ENCODE measurements at places on chromosomes 5 and 9.

DNA sequence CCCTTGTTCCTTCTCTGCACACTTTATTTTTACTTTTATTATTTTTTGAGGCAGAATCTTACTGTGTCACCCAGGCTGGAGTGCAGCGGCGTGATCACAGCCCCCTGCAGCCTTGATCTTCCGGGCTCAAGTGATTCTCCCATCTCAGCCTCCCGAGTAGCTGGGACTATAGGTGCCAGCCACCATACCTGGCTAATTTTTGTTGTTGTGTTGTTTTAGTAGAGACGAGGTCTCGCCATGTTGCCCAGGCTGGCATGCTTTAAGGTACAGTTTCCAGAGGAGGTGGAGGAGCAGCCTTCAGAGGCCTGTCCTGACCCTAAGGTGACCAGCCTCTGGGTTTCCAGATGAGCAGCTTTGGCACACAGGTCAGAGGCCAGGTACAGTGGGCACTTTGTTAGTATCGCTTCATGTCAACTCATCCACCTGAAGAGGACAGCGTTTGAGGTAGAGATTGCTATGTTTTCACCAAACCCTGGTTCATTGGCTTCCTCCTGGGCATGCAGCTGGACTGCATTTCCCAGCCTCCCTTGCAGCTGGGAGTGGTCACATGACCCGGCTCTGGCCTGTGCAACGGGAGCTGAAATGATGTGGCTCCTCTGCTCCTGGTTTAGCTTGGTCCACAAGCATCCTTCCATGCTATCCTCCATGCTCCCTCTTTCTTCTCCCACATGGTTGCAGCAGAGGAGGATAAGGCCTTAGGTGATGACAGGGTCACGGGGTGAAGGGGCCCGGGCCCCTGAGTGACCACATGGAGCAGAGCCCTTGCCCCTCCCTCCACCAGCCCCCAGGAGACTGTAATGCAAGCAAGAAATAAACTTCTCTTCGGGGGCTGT lies 139.3 kb upstream of the IER5L start:
- DNase-seq: no peak
- no peak overlapping the region for H3K4me3 ChIP-seq

GRCh38 chr9:8268216-8268878 lies 468.8 kb upstream of the DMAC1 start:
- H3K4me3 ChIP-seq: no peak overlapping the region
- H3K4me1 ChIP-seq: no peaks in the 10 kb centered on the region
- H3K27me3 ChIP-seq: peaks cover 30% of the 10 kb centered on the region
- DNase-seq: no peak
- no peaks in the 10 kb centered on the region for H3K36me3 ChIP-seq
- H3K27ac ChIP-seq: no peak overlapping the region

GRCh38 chr5:52876456-52876855 lies 88.7 kb downstream of the ITGA1 start:
- no peaks in the 10 kb centered on the region for H3K4me1 ChIP-seq
- H3K27me3 ChIP-seq: peaks cover 15% of the 10 kb centered on the region
- H3K36me3 ChIP-seq: no peaks in the 10 kb centered on the region

DNA sequence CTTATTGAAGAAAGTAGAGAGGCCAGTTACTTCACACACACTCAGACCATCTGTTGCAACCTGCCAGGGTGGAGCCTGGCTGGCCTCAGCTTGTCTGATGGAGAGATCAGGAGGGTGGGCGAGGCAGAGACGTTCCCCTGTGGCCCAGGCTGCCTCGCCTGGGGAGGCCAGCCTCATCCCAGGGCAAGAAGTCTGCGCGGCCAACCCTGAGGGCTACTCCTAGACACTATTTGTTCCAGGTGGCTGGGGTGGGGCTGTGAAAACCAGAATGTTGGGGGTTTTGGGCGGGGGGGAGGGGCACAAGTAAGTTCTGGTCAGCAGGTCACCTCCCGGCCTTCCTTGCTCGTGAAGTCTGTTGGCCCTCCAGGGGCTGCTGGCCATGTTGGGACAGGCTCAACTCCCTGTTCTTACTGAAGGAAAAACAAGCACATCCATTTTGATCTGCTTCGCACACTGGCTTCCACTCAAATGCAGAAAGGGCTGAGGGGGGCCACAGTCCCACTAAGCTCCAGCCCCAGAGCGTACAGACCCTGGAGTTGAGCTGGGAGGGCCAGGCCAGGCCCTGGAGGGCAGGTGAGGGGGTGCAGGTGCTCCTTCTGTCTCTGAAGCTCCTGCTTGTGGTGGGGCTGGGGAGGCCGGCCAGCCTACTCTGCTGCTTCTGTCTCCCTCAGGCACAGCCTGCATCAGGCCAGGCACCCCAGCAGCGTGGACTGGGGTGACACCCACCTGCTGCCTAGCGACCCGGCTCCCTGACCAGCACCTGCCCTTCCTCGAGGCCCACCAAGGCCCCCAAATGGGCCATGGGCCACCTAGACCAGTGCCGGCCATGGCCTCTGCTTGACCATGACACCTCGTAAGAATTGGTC lies 46.6 kb downstream of the SECISBP2 start:
- no peak overlapping the region for H3K27ac ChIP-seq
- no peaks in the 10 kb centered on the region for H3K27me3 ChIP-seq
- H3K4me1 ChIP-seq: peaks cover 13% of the 10 kb centered on the region

DNA sequence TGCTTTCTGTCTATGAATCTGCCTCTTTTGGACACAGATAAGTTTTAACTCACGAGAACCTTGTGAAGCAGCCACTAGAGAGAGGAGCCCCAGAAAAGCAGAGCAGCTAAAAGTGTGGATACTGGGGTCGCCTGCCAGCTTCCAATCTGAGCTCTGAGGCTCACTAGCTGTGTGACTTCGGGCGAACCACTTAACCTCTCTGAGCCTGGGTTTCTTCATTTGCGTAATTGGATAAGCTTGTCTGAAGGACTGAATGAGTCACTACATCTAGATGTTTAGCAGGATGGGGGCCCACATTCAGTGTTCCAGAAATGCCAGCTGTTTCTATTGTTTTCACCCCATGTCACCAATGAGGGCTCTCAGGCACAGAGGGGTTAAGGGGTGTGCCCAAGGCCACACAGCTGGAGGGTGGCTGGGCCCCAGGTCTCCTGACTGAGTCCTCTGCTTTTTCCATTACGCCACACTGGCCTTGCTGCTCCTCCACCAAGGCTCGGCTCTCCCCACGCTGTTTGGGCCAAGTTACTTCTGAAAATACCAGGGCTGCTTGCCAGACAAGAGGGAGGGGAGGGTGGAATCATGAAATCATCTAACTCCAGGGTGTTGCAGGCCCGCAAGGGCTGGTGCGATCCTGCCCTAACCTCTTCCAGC lies 36.2 kb downstream of the SH3PXD2B start:
- H3K4me3 ChIP-seq: no peak overlapping the region
- peaks cover 5% of the 10 kb centered on the region for H3K4me1 ChIP-seq
- peaks cover 33% of the 10 kb centered on the region for H3K27me3 ChIP-seq
- H3K36me3 ChIP-seq: no peaks in the 10 kb centered on the region
- no peak for DNase-seq
- no peak overlapping the region for H3K27ac ChIP-seq

GRCh38 chr9:129570450-129571297 lies 50.2 kb downstream of the C9orf50 start:
- no peak for DNase-seq
- peaks cover 59% of the 10 kb centered on the region for H3K27me3 ChIP-seq
- peaks cover 2% of the 10 kb centered on the region for H3K36me3 ChIP-seq
- peaks cover 12% of the 10 kb centered on the region for H3K4me1 ChIP-seq
- no peak overlapping the region for H3K27ac ChIP-seq

GRCh38 chr9:125919565-125919964 lies 172.4 kb downstream of the PBX3 start:
- H3K27me3 ChIP-seq: no peaks in the 10 kb centered on the region
- no peak overlapping the region for H3K4me3 ChIP-seq
- DNase-seq: no peak

- H3K4me1 ChIP-seq: no peaks in the 10 kb centered on the region
- no peaks in the 10 kb centered on the region for H3K36me3 ChIP-seq
- no peak for DNase-seq
- H3K27ac ChIP-seq: no peak overlapping the region
- no peaks in the 10 kb centered on the region for H3K27me3 ChIP-seq
These were observed 107.9 kb upstream of the FREM1 start for GRCh38 chr9:15018096-15018637.

DNA sequence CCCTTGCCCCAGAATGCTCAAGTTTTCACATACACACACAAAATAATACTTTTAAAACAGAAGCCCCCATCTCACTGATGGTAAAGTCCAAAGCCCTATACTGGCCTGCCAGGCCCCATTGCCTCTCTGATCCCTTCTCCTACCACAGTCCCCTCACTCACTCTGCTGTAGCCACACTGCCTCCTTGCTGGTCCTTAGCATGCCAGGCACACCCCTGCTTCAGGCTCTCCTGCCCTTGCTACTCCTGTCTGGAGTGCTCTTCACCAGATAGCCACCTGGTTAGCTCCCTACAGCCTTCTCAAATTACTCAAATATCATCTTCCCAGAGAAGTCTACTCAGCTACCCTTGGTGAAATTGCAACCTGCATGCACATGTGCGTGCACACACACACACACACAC lies 177.5 kb downstream of the C5orf15 start:
- no peaks in the 10 kb centered on the region for H3K36me3 ChIP-seq
- H3K4me3 ChIP-seq: no peak overlapping the region
- no peak overlapping the region for H3K27ac ChIP-seq
- no peak for DNase-seq
- peaks cover 12% of the 10 kb centered on the region for H3K27me3 ChIP-seq

- no peaks in the 10 kb centered on the region for H3K4me1 ChIP-seq
- H3K27ac ChIP-seq: no peak overlapping the region
- H3K36me3 ChIP-seq: no peaks in the 10 kb centered on the region
- no peak for DNase-seq
These were observed 114.9 kb upstream of the TRIM32 start for GRCh38 chr9:116572095-116572748.

DNA sequence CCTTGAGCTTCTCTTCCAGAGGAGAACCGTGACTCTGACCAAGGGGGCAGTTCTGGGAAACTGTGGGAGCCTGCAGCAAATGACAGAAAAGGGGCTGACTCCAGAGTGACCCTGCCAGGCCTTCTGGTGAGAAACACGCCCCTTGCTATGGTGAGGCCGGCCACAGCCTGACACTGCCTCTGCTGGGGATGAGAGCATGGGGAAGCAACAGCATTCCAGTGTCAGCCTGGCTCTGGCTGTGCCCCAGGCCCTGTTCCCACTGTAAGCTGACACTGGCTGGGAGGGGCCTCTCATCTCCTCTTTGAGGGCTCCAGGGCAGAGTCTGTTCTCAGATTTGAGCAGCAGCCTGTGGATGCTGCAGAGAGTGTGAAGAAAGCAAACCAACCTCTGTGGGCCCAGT lies 180.0 kb upstream of the IL12B start:
- no peaks in the 10 kb centered on the region for H3K4me1 ChIP-seq
- peaks cover 12% of the 10 kb centered on the region for H3K27me3 ChIP-seq
- no peak overlapping the region for H3K4me3 ChIP-seq
- H3K27ac ChIP-seq: no peak overlapping the region
- DNase-seq: no peak

- H3K4me1 ChIP-seq: peaks cover 8% of the 10 kb centered on the region
- H3K4me3 ChIP-seq: no peak overlapping the region
- no peak for DNase-seq
- no peak overlapping the region for H3K27ac ChIP-seq
These were observed 106.7 kb downstream of the SERINC5 start for GRCh38 chr5:80149161-80149609.

GRCh38 chr9:97773723-97774122 lies 76.6 kb upstream of the XPA start:
- DNase-seq: no peak
- no peak overlapping the region for H3K4me3 ChIP-seq
- no peaks in the 10 kb centered on the region for H3K4me1 ChIP-seq
- no peak overlapping the region for H3K27ac ChIP-seq
- peaks cover 76% of the 10 kb centered on the region for H3K27me3 ChIP-seq

DNA sequence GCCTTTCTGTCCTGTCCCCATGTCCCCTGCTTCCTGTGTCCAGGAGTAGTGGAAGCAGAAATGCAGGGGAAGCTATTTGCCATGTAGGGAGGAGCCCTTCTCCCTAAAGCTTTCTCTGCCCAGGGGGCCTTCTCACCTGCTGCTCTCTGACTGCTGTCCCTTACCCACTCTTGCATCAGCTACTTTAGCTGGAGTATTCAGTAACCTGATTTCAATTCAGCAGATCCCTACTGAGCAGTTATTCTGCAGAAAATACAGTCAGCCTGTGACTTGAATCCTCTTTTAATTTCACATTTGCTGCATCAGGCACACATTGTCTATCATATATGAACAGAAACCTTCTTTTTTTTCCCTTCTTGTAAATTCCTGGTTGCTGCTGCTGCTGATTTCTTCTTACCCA lies 90.4 kb downstream of the MVB12B start:
- no peak for DNase-seq
- H3K4me3 ChIP-seq: no peak overlapping the region
- no peaks in the 10 kb centered on the region for H3K27me3 ChIP-seq

DNA sequence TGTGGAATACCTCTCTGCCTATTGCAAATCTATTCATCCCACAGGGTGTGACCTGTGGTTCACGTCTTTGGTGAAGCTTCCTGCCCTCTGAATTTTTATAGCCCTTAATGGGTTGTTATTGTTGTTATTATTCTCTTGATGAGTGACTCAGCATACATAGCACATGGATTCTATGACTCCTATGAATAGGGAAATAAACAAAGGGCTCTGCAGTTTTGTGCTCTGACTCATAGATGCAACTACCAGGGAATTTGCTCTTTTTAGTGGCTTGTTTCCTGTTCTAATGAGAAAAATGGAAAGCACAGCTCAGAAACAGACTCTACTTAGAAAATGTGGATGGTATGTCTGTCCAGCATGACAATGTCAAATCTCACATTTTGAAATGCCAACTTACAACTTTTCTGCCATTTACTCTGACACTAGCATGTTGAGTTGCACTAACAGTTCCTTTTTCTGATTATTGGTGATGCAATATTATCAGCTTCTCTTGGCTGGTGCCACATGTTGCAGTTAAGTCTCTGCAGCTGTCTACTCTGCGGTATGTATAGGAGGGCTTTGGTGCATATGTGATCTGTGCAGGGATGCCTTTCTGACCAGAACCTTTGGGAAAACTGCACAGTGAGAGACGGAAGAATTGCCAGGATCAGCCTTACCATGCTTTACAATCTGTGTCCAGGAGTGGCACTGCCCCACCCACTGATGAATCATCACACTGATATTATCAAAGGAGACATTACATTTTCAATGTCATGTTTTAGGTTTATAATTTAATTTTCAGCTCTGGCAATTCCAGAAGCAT lies 996.4 kb upstream of the WWC1 start:
- no peaks in the 10 kb centered on the region for H3K27me3 ChIP-seq
- no peak overlapping the region for H3K27ac ChIP-seq
- no peak overlapping the region for H3K4me3 ChIP-seq
- no peaks in the 10 kb centered on the region for H3K36me3 ChIP-seq
- DNase-seq: no peak

- H3K4me1 ChIP-seq: peaks cover 6% of the 10 kb centered on the region
- H3K36me3 ChIP-seq: no peaks in the 10 kb centered on the region
- DNase-seq: no peak
- H3K4me3 ChIP-seq: no peak overlapping the region
- H3K27ac ChIP-seq: no peak overlapping the region
These were observed 218.1 kb upstream of the WWC1 start for GRCh38 chr5:168073311-168073710.

GRCh38 chr5:132008163-132008473 lies 3.3 kb downstream of the ACSL6 start:
- DNase-seq: no peak
- H3K27ac ChIP-seq: no peak overlapping the region
- H3K4me3 ChIP-seq: no peak overlapping the region
- peaks cover 3% of the 10 kb centered on the region for H3K36me3 ChIP-seq

- H3K27me3 ChIP-seq: no peaks in the 10 kb centered on the region
- no peak for DNase-seq
- H3K4me1 ChIP-seq: no peaks in the 10 kb centered on the region
- H3K36me3 ChIP-seq: no peaks in the 10 kb centered on the region
These were observed 189.2 kb downstream of the TARS1 start for GRCh38 chr5:33629999-33630398.

Measured in central memory CD8-positive, alpha-beta T cell (primary cell).